ENCODE measurements at places on chromosomes 13 and 19. TPM values are rescaled to one million over a fixed set of nuclear protein-coding genes. Genes with fewer than 3 reads are reported as not detected.

DNA sequence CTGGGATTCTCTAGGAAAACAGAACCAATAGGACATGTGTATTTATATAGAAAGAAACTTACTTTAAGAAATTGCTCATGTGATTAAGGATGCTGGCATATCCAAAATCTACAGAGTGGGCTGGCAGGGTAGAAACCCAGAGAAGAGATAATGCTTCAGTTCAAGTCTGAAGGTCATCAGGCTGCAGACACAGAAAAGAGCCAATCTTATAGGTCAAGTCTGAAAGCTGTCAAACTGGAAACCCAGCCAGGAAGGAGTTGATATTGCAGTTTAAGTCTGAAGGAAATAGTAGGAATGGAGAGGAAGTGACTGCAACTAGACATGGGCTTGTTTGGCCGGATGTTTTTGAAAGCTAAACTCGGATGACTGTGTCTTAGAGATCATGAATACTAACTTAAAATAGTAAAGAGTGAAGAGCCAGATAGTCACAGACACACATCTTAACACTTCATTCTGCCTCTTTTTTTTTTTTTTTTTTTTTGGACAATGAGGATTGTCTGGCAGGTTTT lies 125.3 kb upstream of the GPC6 start:
- no peak for DNase-seq

- DNase-seq, result no peak
Measured at GRCh38 chr13:101121608-101122007, 294.7 kb downstream of the NALCN start.

The GFY gene
- total RNA-seq, result not detected

- DNase-seq, result no peak
Measured at GRCh38 chr13:99335603-99336002, 28.4 kb upstream of the GPR183 start.

DNA sequence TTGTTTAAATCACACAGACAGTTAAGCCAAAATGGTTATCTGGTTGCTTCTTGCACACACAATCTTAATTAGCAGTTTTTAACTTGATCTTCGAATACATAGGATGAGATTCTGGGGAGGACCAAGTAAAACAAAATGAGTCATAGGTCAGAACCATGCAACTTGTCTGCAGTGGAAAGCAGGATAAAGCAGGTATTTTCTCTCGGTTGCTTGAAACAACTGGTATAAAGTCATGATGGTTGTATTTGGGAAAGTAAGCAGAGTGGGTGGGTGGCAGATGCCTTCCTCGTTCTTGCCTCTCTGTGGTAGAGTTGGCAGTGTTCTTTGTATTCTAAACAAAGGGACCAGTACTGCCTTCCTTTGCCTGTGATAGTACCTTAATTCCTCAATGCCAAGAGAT lies 167.0 kb downstream of the COG6 start:
- DNase-seq, result no peak

DNA sequence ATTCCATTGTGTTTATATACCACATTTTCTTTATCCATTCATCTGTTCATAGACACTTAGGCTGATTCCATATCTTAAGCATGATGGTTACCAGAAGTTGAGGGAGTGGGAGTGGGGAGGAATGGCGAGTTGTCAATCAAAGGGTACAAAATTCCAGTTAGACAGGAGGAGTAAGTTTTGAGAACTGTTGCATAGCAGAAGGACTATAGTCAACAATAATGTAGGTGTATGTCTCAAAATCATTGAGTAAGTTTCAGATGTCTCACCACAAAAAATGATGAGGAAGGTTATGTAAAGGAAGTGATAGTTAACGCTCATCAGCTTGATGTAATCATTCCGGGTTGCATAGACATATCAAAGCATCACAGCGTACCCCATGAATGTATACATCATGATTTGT lies 4.6 kb upstream of the UBL3 start:
- DNase-seq, result no peak

GRCh38 chr13:80082396-80083080 lies 258.4 kb downstream of the SPRY2 start:
- DNase-seq, result no peak

The PRODH2 gene
- not detected for total RNA-seq

GRCh38 chr13:110716247-110716515 lies 2.7 kb downstream of the ING1 start:
- DNase-seq, result peak; percentile 71

The IZUMO2 gene
- total RNA-seq, result not detected
